ENCODE measurements at places on chromosomes 2 and 18.

DNA sequence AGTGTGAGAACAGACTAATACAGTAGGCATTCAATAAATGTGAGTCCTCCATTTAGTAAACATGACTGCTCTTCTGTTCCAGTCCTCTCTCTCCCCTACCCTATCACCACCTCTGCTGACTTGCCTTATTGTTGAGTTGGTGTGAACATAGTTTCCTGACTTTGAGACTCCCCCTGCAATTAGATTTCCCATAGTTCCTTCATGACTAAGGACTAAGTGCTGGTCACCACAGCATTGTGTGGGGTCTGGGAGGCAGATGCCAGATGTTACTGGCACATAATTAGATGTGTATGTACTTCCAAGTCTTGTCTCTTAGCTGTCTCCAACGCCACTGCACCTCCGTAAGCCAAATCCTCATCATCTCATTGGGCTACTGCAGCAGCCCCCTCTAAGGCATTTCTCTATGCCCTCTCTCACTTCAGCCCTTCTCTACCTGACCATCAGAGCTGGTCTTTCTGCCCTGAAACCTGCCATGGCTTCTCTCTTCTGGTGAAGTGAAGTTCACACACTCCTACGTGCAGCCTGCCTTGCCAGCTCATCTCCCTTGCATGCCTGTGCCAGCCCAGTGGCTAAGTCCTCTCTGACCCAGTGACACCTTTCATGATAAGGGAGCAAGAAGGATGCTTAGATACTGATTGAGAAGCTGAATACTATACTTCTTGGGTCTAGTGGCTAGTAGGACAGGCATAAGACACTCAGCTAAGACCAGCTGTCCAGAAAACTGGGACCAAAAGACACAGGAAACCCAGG is 81.6 kb upstream of the ALPP start:
- no peak for DNase-seq

GRCh38 chr2:121532894-121533293 is 2.2 kb downstream of the RNU4ATAC start:
- no peak for DNase-seq

DNA sequence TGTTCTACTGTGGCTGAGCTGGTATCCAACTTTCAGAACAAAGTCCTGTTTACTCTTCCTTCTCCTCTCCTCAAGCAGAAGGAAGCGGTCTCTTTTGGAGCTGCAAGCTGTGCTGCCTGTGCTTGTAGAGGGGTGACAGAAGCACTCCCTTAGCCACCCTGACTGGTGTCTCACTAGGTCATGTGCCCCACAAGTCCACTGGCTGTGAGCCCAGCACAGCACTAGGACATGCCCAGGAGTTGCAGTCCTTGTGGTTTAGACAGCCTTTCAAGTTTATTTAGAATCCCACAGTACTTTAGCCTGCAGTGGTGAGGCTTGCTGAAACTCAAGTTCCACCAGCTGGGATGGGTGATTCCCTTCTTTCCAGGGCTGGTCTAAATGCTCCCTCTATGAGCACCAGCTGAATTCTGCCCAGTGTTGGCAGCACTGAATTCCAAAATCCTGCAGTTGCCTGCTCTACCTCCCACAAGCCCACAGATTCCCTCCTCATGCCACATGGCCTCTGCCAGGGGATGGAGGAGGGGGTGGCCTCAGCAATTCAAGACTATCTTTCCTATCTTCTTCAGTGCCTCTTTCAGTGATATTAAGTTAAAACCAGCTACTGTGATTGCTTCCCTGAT is 61.2 kb downstream of the CCDC85A start:
- DNase-seq, result no peak

GRCh38 chr2:195903956-195904355 is 164.7 kb downstream of the DNAH7 start:
- DNase-seq, result no peak

DNA sequence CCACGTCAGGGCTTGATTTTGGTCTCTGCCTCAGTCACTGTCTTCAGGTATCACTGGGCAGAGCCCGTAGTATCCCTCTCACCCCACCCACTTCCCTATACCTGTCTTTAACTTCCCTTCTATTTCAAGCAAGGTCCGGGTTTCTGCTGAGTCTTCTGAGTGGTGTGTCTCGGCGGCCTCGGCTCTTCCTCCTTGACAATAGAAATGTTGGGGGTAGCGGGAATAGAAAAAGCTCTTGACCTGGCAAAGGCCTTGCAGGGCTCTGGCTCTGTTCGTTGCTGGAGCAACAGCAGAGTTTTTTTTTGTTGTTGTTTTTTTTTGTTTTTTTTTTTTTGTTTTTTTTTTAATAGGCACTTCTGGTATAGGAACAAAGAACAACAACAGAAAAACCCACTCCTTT is 16.0 kb upstream of the IGFBP5 start:
- DNase-seq, result no peak

Data from SW 1271 (cell line).